ENCODE measurements at places on chromosomes 7 and 10.

DNA sequence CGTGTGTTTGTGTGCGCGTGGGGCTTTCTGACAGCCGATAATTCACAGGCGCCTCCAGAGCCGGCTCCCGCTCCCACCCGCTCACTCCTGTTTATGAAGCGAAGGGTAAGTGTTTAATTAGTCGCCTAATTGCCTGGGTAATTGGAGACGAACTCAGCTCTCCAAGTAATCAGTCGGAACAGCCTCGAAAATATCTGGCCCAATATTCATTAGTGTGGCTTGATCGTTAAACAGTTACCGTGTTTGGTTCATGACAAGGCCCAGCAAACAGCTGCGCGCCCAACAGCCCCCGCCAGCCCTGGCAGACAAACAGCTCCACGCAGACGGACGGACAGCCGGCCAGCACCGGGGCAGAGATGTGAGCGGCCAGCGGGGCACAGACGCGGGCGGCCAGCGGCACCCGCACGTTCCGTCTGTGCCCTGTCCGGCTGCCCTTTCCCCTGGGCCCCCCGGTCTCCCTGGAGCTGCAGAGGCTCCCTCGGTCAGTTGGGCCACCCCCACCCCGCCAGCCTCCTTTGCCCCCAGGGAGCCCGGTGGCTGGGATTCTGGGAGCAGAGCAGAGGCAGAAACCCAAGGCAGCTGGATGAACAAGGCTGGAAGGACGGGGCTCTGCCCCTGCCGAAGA lies 98.2 kb downstream of the UNCX start:
- peak; percentile 43 for DNase-seq

DNA sequence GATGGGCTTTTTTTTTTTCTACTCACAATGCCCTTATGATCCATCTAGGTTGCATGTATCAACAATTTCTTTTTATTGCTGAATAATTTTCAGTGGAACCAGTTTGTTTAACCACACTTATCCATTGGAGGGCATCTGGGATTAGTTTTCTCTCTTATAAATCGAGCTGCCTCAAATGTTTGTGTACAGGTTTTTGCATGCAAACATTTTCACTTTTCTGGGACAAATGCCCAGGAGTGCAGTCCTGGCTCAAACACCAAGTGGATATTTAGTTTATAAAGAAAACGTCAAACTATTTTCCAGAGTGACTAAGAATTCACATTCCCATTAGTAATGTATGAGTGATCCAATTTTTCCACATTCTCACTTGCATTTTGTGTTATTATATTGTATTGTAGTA lies 313.4 kb downstream of the CXCL12 start:
- no peak for DNase-seq

GRCh38 chr10:68543004-68543918 lies 15.9 kb upstream of the SLC25A16 start:
- no peak for DNase-seq

- DNase-seq: peak; percentile 92
These were observed 16.0 kb downstream of the PDGFA start for GRCh38 chr7:503575-504111.

GRCh38 chr10:18583575-18584270 lies 67.7 kb downstream of the NSUN6 start:
- DNase-seq: no peak

DNA sequence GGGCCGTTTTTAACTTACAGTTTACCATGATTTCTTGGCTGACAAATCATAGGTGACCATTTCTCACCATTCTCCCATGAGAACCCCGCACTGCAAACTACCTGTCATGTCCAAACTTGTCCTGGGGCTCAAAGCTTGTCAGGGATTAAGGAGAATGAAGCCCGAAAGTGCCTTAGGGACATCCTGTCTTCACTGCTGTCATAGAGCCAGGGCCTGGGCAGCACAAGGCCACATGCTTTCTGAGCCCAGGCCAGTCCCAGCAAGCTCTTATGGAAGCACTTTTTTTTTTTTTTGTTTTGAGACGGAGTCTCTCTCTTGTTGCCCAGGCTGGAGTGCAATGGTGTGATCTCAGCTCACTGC lies 33.9 kb downstream of the CCM2 start:
- no peak for DNase-seq

Measured in mucosa of descending colon (tissue), 3 donors.